ENCODE measurements at places on chromosomes 11 and 22.

- no peak for DNase-seq
Measured at GRCh38 chr22:40198733-40199132, 21.0 kb downstream of the TNRC6B start.

DNA sequence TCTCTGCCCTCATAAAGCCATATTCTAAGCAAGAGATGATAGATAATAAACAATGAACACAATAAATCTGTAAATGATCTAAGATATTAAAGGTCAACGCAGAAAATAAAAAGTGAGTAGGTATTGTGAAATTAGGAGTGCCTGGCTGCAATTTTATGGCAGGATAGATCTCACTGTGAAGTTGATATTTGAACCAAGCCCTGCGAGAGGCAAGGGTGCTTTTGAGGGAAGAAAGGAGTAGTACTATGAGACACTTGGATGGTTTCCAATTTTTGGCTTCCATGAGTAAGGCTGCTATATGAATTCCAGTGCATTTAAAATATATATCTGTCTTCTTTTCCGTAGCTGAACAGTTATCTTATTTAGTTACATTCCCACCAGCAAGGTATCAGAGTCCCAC, 720.0 kb upstream of the CNTN5 start:
- DNase-seq = no peak

DNA sequence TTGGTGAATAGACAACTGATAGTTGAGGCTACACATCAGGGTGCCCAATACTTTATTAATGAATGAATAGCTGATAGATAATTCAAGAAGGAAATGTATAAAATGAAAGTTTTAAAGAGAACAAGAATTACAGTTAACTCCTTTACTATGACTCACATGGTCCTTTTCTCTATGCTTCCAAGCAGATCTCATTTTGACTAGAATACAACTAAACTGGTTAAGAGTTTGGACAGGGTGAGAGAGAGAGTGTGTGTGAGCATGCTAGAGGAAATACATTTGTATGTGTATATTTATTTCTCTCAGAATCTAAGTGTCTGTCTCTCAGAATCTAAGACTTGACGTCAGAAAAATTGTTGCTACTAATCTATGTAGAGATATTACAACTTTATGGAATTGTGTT, 66.7 kb downstream of the SIK2 start:
- no peak for DNase-seq

DNA sequence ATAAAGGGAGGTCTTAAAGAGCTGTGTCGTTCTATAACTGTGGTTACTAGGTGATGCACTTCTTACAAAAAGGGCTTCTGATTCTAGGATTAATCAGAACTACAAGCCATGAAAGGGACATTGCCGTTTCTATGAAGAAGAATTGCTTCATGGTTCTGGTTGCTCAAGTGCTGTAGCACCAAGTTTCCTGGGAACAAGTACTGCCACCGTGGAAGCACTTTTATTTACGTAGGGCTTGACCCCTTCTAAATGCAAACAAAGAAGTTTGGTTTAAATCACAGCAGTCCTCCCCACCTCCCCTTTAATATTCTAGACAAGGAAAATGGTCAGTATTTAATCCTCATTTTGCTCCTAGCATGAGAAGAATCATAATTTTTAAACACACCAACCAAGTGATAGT, 9.8 kb downstream of the YAP1 start:
- no peak for DNase-seq

DNA sequence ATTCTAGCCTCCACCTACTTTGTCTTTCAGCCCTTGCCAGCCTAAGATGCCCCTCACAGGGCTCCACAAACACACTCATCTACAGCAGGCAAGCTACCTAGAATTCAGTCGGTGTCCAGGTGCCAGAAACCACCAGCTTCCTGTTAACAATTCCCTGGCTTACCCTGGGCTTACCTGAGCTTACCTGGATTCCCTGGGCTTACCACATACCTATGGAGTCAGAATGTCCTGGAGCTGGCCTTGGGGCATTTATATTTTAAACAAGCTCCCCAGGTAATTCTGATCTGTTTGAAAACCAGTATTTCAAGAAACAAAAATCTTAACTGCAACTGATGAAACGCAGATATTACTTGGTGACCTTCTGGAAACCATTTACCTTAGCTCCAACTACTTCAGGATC, 123.6 kb downstream of the SLC1A2 start:
- DNase-seq = no peak

GRCh38 chr11:116558504-116559211, 214.1 kb downstream of the BUD13 start:
- DNase-seq = no peak

DNA sequence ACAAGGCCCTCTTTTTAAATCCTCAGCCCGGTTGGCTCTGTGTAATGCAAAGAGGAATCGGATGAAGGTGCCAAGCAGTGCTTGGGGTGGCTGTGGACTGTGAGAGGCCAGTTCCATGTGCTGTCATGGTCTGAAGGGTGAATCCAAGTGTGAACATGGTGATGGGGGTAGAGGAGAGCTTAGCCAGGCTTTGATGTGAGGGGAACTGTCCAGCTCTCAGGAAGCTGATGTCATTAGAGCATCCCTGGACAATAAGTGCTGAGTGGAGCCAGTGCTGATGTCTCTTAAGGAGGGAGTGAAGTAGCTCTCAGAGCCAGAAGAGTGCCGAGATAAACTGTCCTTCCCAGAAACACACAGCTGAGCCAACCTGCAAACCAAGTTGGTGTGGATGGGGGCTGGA, 53.6 kb downstream of the NAV2 start:
- DNase-seq = no peak

DNA sequence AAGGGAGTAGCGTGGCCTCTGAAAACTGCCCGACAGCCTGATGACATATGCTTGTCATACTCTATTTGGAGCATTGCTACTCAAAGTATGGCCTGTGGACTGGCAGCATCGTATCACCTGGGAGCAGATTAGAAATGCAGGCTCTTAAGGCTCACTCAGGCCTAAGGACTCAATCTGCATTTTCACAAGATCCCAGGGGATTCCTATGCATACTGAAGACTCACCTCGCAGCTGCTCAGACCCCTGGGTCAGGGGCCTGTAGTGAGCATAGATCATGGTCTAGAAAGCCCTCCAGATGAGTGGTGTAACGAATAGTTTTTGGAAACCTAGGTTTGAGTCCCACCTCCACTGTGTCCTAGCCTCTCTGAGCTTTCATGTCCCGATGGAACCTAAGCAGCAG, 126.3 kb downstream of the FEZ1 start:
- DNase-seq = no peak

DNA sequence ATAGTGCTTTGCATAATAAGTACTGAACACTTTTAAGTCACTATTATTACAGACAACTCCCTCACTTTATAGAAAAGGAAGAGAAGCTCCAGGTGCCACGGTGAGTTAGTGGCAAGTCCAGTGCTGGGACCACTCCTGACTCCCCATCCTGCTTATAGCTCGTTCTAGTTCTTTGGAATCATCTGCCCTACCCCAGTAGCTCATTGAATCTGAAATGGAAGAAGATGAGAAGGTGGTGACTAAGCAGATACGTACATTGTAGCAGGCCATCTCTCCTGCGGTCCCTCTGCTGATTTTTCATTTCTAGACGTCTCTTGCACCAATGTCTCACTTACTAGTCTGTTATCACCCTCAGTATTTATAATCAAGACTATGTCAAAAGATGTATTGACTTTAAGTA, 21.6 kb downstream of the MMP20 start:
- DNase-seq = no peak

DNA sequence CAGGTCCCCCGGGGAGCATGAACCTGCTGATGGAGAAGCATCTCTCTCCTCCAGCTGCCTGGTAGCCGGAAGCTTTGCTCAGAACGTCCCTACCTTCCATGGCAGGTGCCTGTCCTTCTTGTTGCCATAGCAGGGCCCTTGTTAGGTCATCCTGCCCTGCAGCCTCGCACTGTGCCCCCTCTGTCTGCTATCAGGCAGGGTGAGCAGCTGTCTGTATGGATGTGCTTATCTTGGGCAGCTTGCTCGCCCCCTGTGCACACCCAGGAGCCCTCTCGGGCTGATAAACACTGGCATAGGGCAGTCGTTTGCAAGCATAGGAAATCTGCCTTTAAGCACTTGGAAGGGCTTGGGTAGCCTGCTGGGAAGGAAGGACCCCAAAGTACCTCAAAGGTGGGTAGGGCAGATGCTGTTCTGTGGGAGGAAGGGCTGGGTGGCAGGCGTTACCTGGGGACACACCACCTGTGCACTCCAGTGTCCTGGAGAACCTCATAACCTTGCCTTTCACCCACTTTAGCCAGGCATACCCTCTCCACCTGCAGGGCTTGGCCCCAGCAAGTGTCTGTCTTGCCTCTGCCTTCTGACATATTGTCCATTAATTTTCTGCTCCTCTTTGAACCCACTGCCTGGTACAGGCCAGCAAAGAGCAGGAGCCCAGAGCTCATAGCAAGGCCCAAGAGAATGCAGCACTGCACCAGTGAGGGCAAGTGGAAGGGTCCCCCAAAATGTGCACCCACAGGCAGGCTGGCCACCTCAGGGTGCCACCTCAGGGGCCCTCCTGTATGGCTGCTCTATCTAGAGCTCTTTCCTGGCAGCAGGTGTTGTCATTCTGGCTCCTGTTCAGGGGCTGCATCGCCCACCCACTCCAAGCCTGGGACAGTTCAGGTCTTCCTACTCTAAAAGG, 8.0 kb upstream of the COMT start:
- DNase-seq = no peak

- no peak for DNase-seq
Measured at GRCh38 chr11:65124480-65125196, 2.5 kb downstream of the MRPL49 start.

DNA sequence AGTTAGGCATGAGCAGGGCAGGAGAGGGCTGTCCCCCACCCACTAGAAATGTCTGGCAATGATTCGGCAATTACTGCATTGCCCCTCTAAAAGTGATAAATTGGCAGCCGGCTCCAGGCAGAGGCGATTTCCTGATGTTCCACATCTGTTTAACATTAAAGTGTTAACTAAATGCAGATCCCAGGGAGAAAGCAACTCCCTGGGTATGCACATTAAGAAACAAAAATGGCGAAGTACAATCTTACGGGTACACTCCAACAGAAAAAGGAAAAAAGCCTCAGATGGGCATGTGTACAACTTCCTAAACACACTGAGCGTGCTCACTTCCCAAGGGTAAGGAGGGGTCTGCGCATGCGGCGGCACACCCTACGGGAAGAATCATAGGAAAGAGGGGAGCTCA, 314.4 kb downstream of the CASP12 start:
- no peak for DNase-seq

DNA sequence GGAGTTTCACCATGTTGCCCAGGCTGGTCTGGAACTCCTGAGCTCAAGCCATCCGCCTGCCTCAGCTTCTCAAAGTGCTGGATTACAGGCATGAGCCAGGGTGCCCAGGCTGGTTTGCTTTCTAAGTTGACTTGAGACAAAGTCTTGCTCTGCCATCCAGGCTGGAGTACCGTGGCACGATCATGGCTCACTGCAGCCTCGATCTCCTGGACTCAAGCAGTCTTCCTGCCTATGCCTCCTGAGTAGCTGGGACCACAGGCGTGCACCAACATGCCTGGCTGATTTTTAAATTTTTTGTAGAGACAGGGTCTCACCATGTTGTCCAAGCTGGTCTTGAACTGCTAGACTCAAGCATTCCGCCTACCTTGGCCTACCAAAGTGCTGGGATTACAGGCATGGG, 31.0 kb downstream of the SNU13 start:
- DNase-seq = no peak

All from SW 1271 (cell line).